ENCODE measurements at places on chromosomes 5 and 9.

DNA sequence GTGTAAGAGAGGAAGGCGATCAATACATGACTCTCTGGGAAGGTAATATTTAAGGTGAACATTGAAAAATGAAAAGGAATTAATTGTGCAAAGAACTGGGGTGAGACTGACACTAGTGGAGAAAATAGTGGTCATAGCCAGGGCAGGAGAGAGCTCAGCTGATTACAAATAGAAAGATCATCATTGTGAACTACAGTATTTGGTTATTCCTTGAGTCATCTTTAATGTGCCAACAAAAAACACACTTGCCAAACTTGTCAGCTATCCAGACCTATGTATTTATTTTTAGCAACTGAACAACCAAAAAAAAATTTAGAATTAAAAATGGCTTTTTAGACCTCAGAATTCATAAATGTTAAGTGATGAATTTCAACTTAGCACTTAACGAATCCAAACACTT, 749.8 kb upstream of the CDH9 start:
- no peak for DNase-seq

GRCh38 chr5:127428276-127428675, 89.2 kb upstream of the PRRC1 start:
- DNase-seq, result no peak

DNA sequence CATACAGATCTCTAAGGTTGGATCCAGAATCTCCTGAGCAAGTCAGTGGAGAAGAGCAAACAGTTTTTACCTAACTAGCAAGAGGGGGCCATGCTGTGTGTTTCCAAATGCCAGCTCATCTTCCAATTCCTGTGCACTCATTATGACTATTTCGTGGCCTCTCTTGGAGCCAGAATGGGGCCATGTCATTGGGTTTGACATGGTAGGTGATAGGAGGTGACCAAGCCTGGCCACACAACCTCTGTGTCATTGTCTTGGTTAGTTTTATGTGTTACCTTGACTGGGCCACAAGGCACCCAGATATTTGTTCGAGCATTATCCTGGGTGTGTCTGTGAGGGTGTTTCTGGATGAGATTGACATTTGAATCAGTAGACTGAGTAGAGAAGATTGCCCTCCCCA, 206.2 kb downstream of the HSPA4 start:
- no peak for DNase-seq

DNA sequence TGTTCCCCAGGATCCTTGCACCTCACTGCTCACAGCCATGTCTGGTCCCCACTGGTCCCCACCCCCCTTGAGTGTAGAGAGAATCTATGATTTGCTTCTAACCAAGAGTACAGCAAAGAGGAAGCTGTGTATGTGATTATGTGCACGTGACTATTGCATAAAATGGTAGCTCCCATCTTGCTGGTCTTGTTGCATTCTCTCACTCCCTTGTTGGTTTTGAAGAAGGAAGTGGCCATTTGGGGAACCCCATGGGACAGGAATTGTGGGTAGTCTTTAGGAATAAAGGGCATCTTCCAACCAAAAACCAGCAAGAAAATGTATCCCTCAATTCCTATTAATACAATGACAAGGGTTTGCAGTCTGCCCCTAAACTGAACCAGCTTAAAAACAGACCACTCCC, 5.2 kb upstream of the FCN2 start:
- DNase-seq, result no peak

- no peak for DNase-seq
Measured at GRCh38 chr5:158223054-158223600, 364.2 kb upstream of the CLINT1 start.
